ENCODE measurements at places on chromosomes 13 and 19.

GRCh38 chr19:13987101-13987890 lies 18.8 kb downstream of the RFX1 start:
- peak; percentile 71 for DNase-seq

DNA sequence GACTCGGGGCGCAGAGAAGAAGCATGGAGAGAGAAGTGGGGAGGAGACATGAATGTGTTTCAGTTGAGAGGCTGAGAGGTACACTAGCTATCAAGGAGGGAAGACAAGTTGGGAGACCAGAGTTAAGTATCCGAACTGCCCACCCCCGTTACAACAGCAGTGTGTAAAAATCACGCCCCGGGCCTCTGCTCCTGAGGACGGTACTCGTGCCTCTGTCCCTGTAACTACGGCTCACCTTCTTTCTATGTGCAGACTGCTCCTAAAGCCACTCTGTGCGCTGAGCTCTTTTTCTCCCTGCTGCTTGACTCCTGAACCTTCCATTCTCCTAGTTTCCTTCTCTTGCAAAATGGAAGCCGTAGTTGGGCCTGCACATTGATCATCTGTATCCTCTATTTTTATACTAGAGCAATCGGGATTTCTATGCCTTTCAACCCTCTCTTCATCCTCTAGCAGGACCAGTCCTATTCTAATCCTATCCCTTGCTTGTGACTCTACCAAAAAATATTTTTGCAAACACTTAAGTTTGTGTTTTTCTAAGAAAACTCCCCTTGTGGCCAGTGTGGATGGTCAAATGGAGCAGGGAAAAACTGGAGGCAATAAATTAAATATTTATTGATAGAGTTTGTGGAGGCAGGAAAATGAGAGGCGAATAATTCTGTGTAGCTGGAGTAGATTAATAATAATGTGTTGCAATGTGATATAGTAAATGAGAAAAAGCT lies 569 bp downstream of the POLR1D start:
- DNase-seq: no peak

DNA sequence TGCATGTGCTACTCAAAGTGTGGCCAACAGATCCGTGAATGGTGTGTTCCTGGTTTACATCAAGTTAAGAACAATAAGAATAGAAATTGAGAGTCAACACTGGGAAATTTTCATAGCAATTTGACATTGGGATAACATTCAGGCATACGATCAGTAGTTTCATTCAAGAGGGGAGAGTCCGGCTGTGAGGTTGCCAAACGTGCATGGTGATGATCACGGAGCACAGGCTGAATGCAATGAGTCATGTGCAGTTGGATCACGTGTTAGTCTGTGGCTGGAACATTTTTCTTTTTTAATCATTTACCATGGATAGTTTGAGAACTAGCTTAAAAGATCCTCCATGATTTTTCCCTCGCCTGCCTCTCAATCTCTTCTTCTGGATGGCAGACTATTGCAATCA lies 2.5 kb upstream of the DCT start:
- DNase-seq: peak; percentile 27

DNA sequence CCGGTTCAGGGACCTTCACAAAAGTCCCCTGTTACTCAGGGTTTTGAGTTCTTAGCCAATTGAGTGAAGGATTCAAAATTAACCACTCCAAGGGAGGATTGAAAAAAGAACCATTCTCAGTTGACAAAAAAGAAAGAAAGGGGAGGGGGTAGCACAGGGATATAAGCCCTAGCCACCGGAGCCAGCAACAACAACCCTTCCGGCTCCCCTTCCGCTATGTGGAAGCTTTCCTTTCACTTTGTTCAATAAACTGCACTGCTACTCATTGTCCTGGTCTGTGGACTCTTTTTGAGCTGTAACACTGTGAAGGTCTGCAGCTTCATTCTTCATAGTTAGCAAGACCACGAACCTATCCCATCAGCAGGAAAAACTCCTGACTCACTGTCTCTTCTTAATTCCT lies 1488.1 kb upstream of the PRR20A start:
- DNase-seq: no peak

DNA sequence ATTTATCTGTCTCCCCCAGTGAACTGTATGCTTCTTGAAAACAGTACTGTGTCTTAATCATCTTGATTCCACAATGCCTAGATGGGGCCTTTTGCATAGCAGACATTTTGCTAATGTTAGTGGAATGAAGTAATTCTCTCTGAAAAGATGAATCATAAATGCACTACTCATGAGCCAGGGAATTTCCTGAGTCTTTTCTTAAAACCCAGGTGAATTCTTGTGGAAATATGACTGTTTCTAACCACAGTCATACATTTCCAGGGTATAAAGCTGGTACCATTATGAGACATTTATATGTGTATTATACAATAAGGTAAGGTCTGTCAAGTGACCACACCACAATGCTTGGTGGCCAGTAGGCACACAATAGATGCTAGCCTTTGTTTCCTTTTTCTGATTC lies 5.5 kb upstream of the KCTD4 start:
- no peak for DNase-seq

DNA sequence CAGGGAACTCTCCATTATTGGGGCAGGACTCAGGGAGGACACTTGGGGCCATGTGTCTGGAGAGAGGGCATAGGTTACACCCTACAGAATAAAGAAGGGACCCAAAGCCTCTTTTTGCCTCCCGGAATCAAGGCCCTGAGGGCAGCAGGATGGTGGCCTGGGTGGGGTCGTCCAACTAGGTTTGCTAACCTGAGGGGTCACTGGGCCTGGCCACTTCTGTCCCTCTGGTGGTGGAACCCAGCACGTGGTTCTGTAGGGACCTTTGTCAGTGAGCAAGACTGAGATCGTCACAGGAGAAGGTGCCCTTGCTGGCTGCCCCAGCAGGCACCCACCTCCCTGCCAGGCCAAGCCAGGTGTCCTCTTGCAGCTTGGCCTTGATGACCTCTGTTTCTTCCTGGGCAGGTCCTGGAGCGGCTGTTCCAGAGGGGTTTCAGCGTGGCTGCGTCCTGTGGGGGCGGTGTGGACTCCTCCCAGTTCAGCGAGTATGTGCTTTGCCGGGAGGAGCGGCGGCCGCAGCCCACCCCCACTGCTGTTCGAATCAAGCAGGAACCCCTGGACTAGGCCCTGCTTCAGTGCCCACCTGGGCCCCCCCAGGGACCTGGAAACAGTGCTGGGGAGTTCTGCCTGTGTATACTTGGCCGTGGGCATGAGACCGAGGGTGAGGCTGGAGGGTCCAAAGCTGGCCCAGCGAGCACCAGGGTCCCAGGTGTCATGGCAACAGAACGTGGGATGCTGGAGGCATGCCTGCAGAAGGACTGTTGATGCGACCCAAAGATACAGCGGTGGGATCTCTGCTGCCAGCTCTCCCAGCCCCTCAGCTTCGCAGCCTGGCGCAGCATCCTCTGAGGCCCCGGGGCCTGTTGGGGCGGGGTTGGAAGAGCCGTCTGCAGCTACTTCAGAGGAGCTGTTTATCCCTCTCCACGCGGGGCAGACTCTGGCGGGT lies 16.0 kb downstream of the KCTD15 start:
- no peak for DNase-seq

GRCh38 chr13:50268500-50268899 lies 253.3 kb downstream of the KCNRG start:
- DNase-seq: no peak

DNA sequence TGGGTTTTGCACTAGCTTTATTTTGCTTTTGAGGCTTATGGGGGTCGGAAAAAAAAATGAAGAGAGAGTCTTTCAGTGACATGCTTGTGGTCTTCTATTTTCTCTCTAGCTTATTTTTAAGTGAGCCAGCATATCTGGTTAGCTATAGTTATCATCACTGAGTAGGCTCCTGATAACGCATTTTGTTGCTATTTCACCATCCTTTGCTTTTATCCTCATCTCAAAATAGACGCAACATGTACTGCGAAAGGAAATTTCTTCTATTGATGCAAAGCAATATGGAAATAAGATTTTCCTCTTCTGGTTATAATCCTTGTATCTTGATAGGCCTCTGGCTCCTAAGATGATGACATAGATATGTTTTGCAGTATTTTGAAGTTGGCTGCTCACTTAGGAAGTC lies 273.8 kb downstream of the OXGR1 start:
- no peak for DNase-seq

DNA sequence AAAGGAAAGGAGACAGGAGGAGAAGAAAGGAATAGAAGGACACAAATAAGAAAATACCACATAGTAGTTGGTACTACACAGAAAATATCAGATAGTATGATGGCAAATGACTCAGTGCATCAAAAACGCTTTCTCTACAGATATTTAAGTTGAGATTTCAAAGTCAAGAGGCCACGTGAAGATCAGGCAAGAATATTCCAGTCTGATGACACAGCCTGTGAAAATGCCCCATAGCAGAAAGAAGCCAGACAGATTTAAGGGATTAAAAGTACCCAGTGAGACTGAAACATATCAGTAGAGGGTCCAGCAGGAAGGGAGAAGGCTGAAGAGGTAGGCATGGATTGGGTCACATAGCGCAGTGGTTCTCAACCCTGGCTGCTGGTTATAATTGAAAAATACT lies 113.7 kb downstream of the VWA8 start:
- DNase-seq: no peak

DNA sequence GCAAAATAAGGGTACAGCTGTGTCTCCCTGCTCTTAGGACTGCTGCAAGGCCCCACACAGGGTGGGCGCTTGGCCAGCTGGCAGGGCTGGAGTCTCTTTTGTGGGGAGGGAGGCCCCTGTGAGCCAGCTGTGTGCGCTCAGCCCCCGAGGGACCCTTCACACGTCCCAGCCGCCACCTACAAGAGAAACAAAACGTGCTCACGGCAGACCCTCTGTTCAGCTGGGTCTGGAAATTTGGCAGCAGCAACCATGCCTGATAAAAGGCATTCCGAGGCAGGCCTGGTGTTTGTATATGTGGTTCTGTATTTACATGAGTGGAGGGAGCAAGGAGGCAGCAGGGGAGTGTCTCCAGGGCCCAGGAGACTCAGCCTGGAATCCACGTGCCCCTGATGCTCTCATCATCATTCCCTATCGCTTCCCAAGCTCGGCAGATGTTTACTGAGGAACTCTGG lies 49.7 kb downstream of the CRTC1 start:
- DNase-seq: no peak

DNA sequence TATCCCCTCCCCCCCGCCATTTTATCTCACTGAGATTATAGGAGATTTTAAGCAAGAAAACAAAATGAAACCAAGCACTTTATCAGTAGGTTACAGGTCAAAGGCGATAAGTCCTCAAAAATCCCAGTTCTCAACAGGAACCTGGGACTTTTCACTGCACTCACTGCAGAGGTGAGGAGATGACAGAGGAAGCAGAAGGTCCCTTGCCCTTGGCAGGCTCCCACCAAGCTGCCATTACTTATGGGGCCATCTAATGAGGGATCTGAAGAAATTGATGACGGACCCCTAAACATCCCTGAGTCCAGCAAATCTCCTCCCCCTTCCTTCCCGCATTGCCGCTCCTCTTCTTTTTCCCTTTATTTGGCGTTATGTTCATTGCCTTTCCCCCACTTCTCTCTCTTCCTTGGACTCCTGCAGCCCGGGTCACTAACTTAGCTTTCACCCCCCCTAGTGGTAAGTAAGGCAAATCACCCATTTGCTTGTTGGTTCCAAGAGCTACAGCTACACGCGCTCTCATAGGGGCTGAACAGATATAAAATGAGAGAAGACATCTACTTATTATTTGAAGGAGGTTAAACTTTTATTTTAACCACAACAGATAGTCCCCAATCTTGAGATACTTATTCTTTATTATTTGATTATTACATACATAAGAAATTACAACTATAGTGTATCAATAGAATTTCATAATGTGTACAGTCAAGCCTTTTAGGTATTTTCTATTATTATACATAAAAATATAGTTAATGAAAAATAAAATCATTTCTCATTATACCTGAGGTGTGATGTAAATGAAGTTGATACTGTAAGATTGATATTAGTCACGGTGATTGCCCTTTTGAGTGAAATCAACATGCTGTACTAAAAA lies 52.0 kb upstream of the ARGLU1 start:
- peak; percentile 18 for DNase-seq

GRCh38 chr13:112053744-112054615 lies 13.0 kb upstream of the SOX1 start:
- DNase-seq: no peak

DNA sequence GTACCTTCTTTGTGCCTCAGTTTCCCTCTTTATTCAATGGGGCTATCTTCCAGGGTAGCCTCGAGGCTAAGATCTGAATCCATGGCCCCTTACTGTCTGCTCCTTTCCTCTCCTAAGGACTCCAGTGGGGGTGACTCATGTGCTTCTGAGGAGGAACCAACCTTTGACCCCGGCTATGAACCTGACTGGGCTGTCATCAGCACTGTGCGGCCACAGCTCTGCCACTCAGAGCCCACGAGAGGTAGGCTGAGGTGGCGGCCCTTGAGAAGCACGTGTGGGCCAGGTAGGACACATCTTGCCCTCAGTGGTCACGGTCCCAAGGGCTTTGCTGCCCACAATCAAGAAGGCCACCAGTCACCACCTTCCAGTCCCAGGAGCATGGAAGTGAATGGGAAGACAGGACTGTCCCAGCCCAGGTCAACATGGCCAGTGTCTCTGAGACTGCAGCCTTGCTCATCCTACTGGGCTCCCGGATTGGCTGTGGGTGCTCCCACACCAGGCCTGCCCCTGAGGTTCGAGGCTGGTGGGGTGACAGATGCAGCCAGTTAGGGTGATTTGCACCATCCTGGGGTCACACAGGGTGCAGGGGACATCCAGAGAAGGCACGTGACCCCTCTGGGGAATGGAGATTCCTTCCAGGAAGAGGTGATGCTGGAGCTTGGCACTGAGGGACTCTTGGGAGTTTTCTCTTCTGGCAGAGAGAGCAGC lies 2.8 kb downstream of the TBC1D17 start:
- DNase-seq: no peak

DNA sequence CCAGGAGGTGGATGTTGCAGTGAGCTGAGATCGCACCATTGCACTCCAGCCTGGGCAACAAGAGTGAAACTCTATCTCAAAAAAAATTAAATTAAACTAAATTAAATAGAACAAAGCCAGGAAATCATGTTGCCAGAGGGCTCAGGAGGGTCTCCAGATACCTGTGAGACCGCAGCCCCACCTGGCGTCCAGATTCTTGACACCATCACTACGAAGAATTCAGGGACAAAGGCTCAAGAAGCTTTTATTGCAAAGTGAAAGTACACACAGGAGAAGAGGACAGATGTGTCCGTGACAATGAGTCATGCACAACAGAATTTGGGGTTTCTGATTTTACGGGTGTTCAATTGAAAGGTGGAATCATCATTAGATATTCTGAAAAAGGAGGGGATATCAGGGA lies 76.6 kb downstream of the STOML3 start:
- no peak for DNase-seq

DNA sequence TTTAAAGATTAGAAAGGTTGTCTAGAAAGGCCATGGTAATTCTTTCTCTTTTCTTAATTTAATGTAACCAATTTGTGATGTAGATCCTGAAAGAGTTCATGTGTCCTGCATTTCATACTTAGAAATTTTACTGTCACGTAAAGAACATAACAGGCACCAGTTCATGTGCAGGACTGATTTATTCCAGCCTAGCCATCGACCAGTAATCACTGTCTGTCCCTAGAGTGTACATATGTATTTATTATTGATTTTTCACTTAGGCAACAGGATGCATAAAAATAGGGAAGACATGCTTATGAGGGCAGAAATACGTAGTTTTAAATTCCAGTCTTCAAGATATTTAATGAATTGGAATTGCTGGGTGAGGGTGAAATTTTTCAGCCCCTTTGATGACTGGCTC lies 37.6 kb downstream of the TDRD12 start:
- DNase-seq: no peak

Data from CD14-positive monocyte (primary cell).